ENCODE measurements at places on chromosomes 3 and 15.
A peak's percentile ranks its signal among the peaks of the same experiment; 100 is the strongest.

DNA sequence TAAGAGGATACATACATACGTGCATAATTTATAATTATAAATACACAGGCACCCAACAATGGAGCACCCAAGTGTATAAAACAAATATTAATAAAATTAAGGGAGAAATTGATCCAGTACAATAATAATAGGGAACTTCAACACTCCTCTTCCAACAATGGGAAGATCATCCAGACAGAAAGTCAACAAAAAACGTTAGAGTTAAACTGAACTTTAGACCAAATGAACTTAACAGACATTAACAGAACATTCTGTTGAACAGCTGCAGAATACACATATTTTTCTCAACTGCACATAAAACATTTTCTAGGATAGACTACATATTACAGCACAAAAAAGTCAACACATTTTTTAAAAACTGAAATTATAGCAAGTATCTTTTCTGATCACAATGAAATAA, 339.7 kb downstream of the CGGBP1 start:
- no peak for DNase-seq

GRCh38 chr15:40439960-40440742, 602 bp upstream of the BAHD1 start:
- peak; percentile 64 for DNase-seq

DNA sequence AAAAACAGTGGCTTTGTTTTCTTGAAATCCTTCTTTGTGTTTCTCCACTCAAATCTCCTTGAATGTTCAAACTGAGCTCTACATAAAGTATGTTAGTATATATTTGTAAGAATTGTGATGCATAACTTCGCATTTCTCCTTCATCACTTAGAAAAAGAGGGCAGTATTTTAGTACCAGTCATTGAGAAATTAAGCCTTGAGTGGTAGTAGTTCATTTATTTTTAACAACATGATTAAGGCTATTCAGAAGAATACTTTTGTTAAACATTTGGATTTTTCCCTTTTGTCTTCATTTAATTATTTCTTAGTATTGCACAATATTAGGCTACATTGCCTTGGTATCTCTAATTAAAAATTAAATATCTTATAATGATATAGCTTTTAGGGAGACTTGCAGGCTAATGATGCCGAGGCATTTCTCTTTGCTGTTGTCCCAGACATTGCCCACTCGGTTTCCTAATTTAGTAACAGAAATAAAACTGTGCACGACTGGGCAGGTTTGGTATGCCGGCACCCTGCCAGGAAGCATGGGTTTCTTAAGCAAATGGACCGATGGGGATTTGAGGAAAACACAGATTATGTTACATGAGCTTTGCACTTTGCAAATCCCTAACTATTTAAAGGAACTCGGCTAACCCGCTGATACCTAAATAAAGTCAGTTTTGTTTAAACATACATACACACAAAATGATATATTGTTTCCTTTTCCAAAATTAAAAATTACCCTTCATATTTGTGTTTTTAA, 54.7 kb downstream of the LRRC28 start:
- peak; percentile 69 for DNase-seq

- peak; percentile 12 for DNase-seq
Measured at GRCh38 chr3:58899159-58899952, 150.5 kb downstream of the CFAP20DC start.

DNA sequence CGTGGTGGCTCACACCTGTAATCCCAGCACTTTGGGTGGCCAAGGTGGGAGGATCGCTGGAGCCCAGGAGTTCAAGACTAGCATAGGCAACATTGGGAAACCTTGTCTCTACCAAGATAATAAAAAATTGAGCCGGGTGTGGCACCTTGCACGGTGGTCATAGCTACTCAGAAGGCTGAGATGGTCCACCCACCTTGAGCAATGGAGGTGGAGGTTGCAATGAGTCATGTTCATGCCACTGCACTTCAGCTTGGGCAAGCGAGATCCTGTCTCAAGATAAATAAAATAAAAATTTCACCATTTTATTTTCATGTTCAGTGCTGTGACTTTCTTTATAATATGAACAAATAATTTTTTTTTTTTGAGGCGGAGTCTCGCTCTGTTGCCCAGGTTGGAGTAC, 12.5 kb downstream of the MAPK6 start:
- no peak for DNase-seq

DNA sequence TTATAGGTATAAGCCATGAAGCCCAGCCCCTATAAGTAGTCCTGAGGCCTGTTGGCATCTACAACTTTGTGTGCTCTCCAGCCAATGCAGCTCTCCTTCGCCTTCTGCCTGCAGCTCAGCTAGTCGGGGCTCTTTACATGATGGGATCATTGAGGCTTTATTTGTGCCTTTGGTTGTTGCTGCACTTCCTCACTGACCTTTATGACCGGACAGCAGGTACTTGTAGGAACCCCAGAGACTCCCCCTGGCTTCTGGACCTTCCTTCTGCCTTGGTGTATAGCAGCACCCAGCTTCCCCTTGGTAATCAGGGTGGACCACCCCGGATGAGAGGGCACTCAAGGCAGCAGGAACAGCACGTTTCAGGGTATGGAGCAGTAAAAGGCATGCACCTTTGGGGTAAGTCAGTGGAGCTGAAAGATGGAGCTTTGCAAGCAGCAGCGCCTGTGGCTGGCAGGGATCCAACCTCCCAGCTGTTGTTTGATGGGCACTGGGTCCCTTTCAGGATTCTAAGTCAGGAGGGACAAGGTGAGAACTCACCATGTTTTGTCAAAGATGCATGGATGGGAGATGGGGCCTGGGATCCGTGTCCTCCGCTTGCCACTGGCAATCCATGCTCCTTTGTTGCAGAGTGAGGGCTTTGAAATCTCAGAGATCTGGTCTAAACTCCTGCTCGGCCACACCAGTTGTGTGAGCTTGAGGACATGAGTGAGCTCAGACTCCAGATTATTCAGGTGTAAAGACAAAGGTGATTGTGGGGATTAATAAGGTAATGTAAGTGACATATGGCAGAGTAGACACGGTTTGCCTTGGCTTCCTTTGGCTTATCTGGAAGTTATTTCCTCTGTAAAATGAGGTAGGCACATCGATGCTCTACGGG, 65.1 kb upstream of the KLF13 start:
- DNase-seq: no peak

GRCh38 chr15:52186651-52187486, 4.3 kb downstream of the GNB5 start:
- DNase-seq: no peak

DNA sequence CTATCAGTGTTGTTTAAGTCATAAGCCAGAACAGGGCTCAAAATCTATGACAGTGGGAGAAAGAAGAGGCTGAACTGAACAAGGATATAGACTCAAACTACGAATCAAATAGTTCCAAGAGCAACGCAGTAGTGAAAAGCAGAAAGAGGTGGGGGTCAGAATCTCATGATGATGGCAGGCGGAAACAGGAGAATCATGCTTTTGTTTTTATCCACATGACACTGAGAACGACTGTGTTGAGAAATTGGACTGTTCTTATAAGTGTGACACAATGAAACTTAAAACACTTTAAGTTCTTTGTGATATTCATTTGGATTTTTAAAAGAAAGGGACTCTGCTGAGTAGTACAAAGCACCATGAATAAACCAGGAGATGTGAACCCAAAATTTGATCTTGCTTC, 309.4 kb downstream of the ULK4 start:
- no peak for DNase-seq

DNA sequence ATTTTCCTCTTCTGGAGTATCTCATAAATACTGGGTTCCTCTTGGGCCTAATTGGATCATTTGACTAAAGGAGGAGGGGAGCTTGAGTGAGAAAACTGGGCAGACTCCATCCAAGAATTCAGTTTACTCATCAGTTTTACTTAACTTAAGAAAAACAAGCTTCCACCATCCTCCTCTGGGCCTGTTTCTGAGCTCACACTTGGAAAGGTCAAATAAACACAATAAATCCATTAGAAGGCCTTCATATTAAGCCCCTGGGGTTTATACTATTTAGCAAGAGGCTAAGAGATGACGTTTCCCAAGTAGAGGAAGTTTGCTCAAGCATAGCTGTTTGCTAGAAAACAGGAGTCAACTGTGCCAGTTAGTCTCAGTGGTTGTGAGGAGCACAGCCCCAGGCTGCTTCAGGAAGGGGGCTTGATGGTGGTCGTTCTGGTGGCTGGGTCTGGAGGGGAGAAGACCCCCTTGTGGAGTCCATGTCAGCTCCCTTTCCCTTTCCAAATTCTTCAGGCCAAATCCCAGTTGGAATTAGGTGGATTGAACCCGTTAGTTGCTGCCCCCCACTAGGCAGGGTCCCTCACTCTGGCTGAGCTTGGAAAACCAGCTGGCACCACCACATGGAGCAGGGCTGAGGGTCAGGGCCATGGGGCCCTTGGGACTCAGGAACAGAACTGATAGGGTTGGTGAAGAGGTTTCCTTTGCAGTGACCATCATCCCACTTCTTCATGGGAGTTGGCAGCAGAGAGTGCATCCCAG, 64.8 kb downstream of the SPSB4 start:
- DNase-seq: no peak

GRCh38 chr3:53068176-53068575, 22.3 kb upstream of the SFMBT1 start:
- no peak for DNase-seq

GRCh38 chr3:161602475-161602874, 105.9 kb downstream of the OTOL1 start:
- no peak for DNase-seq

- DNase-seq: no peak
Measured at GRCh38 chr3:123984957-123985356, 7.0 kb downstream of the ROPN1 start.

- no peak for DNase-seq
Measured at GRCh38 chr3:186220365-186220764, 111.5 kb upstream of the ETV5 start.
